Adrenal gland (tissue), 19 donors: ENCODE measurements at places on chromosomes 2 and 18.
A peak's percentile ranks its signal among the peaks of the same experiment; 100 is the strongest.

- no peaks in the 10 kb centered on the region for H3K27me3 ChIP-seq
- no peak overlapping the region for H3K4me3 ChIP-seq
- H3K27ac ChIP-seq = no peak overlapping the region
- no peaks in the 10 kb centered on the region for H3K36me3 ChIP-seq
- no peak for DNase-seq
Measured at GRCh38 chr2:147076634-147077033, 768.2 kb upstream of the ACVR2A start.

GRCh38 chr18:5066380-5066977, 130.6 kb downstream of the AKAIN1 start:
- DNase-seq = no peak
- H3K27ac ChIP-seq = no peak overlapping the region
- H3K4me3 ChIP-seq = no peak overlapping the region
- no peaks in the 10 kb centered on the region for H3K27me3 ChIP-seq
- no peaks in the 10 kb centered on the region for H3K4me1 ChIP-seq

DNA sequence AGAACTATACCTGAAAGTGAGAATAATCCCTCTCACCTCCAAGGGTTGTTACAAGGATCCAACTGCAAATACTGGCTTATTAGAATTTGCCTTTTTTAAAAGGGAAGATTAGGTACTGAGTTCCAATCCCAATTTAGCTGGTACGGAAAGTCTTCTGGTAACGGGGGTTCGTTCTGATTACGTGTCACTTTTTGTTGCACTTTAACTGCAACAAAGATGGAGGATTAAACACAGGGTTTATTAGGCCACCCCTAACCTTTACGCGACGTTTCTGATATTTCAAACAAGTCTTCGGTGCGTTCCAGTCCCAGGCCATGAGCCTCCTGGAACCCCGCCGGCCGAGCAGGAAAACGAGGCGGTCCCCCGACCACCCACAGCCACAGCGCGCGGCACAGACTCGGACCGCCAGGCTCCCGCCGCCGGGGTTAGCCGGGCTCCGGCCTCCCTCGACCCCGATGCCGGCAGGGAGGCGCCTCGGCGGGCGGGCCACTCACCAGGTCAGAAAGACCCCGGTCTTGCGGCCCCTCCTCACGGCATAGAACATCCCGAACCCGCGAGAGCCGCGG, 411 bp downstream of the RNASEH1 start:
- DNase-seq = no peak
- H3K36me3 ChIP-seq = no peaks in the 10 kb centered on the region
- peaks cover 7% of the 10 kb centered on the region for H3K4me1 ChIP-seq

- H3K27ac ChIP-seq = peak overlapping the region; percentile 9
- no peaks in the 10 kb centered on the region for H3K27me3 ChIP-seq
- no peaks in the 10 kb centered on the region for H3K36me3 ChIP-seq
- DNase-seq = no peak
Measured at GRCh38 chr18:2636126-2636631, 19.3 kb upstream of the SMCHD1 start.

DNA sequence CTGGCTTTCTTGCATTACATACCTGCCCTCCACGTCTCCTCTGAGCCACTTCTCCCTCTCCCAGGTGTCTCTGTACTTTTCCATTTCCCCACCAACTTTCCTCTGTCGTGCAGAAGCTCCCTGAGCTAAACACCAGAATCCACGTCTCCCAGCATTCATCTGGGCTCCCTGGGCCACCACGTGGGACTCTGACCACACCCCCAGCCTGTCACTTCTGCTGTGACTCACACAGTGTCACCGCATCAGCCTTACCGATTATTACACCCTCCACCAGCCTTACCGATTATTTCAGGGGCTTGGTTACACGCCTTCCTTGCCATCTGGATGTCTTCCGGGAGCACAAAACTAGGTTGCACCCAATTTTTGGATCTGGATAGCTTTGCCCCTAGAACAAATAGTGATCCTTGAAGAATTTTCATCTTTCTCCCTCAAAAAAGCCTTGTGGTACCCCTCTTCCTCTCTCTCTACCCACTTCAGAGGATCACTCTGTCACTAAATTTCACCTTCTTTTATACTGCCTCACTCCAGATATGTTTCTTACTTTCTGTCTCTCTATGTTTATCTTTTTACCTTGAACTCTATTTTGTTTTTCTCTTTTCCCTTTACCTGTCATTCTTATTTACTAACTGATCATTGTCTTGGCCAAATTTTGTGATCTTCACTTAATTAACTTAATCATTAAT, 136.9 kb upstream of the CAB39 start:
- no peaks in the 10 kb centered on the region for H3K36me3 ChIP-seq
- no peaks in the 10 kb centered on the region for H3K4me1 ChIP-seq
- H3K4me3 ChIP-seq = no peak overlapping the region
- no peaks in the 10 kb centered on the region for H3K27me3 ChIP-seq
- H3K27ac ChIP-seq = no peak overlapping the region
- no peak for DNase-seq

GRCh38 chr2:195168369-195168768, 488.7 kb upstream of the SLC39A10 start:
- DNase-seq = no peak
- no peaks in the 10 kb centered on the region for H3K27me3 ChIP-seq

- no peak overlapping the region for H3K27ac ChIP-seq
- DNase-seq = peak; percentile 6
- no peaks in the 10 kb centered on the region for H3K4me1 ChIP-seq
- H3K27me3 ChIP-seq = no peaks in the 10 kb centered on the region
Measured at GRCh38 chr2:191601060-191601459, 76.9 kb upstream of the NABP1 start.

DNA sequence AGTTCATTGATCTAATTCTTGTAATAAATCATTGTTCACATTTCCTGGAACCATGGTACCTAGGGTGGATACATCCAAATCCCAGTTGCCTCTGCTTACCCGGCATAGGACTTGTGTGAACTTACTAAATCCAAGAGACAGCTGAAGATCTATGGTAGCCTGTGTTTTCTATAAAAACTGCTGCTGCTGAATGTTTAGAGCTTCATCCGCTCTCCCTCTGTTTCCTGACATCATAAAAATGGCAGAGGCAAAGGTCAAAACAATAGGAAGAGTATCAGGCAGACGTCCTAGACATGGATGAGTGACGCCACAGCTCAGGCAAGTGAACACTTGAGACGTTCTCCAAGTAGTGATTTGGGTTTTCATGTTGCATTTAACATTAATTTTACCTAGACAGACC, 258.3 kb downstream of the ALPK2 start:
- no peak overlapping the region for H3K4me3 ChIP-seq
- no peak for DNase-seq
- no peaks in the 10 kb centered on the region for H3K27me3 ChIP-seq

DNA sequence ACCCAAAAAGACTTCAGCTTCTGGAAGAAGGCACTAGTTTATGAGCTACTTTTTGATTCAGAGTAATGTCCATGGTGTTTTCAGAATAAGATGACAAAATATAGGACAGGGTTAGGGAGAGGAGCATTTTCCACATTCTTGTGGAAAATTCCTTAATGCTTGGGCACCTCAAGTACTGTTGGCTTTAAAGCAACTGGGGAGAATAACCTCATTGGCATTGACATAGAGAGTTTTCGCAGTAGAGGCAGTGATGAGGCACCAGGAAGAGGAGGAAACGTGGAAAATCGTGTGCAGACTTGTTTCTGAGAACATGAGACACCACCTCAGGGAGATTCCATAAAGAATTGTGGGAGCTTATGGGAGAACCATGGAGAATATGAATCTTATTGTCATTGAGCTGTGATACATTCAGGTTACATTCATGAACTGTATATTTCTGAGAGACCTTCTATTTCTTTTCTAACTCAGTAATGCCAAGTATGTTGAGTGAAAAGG, 929.0 kb upstream of the NRXN1 start:
- no peaks in the 10 kb centered on the region for H3K36me3 ChIP-seq
- H3K27ac ChIP-seq = no peak overlapping the region
- no peak overlapping the region for H3K4me3 ChIP-seq
- no peaks in the 10 kb centered on the region for H3K27me3 ChIP-seq
- no peaks in the 10 kb centered on the region for H3K4me1 ChIP-seq
- no peak for DNase-seq

DNA sequence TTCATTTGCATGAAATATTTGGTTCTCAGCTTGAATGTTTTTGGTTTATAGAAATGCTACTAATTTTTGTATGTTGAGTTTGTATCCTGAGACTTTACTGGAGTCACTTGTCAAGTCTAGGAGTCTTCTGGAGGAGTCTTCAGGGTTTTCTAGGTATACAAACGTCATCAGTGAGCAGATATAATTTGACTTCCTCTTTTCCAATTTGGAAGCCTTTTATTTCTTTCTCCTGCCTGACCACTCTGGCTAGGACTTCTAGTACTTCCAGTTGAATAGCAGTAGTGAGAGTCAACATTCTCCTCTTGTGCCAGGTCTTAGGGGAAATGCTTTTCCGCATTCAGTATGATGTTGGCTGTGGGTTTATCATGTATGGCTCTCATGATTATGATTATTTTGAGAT, 55.4 kb upstream of the THUMPD2 start:
- H3K36me3 ChIP-seq = no peaks in the 10 kb centered on the region
- no peaks in the 10 kb centered on the region for H3K4me1 ChIP-seq
- no peaks in the 10 kb centered on the region for H3K27me3 ChIP-seq
- no peak for DNase-seq
- H3K4me3 ChIP-seq = no peak overlapping the region
- no peak overlapping the region for H3K27ac ChIP-seq

DNA sequence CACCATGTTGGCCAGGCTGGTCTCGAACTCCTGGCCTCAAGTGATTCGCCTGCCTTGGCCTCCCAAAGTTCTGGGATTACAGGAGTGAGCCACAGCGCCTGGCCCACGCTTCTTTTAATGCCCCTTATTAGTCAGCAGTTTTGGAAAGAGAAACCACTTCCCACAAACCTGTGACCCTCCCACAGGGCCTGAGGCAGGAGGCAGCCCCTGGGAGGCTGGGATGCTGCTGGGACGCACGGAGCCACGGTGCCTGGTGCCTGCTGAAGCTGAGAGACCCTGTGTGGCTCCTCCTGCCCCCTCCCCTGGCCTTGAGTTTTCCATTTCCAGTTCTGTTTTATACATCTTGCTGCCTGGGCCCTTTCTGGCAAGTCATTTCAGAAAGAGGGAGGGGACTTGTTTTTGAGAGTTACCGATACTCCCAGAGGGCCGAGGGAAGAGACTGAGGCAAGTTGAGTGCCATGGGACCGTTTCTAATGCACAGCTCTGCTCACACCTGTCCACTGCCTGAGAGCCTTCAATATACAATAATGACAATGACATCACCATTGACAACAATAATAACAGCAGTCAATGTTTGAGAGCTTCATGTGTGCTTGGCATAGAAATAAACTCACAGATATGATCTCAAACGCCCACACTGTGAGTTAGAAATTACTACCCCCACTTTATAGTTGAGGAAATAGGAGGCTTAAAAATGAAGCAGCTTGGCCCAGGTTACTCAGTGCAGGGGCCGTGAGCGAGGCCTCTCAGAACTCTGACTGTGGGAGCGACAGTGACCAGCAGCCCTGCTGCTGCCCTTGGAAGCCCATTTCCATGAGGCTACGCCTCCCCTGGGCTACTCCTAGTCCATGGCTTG, 78.1 kb upstream of the YWHAQ start:
- no peaks in the 10 kb centered on the region for H3K36me3 ChIP-seq
- no peak for DNase-seq
- H3K4me1 ChIP-seq = no peaks in the 10 kb centered on the region
- no peak overlapping the region for H3K4me3 ChIP-seq
- H3K27me3 ChIP-seq = no peaks in the 10 kb centered on the region
- no peak overlapping the region for H3K27ac ChIP-seq

DNA sequence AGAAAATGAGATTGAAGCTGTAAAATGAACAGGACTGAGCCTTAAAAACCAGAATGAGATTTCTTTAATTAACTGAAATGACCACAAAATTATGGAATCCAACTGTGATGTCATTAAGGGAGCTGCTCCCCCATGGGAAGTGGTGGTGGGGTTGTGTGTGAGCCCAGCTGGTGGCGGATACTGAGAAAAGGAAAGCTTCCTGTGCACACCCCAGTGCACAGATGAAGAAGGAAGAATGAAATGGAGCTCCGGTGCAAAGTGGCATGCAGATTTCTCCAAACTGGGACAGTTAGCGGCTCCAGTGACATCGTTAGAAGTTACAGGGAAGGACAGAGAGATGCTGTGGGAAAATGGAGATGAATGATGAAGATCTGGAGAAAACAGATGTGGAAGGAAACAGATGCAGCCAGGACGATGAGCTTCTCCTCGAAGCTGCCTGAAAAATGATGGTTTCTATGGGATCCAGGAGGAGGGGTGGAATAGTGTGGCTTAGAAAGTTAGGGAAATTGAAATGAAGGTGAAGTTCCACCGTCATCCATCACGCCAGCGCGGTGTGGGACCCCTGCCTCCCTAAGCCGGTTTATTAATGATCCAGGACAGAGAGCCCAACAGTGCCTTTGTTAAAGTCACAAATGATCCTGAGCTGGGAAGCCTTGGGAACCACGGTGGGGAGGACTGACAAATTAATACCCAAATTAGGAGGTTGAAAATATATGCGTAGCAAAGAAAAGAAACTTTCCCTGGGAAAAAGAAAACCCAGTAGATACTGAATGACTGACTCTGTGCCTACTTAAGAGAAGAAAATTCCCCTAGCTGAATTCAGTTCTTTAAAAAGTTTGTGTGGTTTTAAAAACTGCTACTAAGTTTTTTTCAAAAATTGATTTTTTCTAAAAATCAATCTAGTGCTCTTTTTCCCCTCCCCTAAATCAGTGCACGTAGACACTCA, 77.2 kb downstream of the TSN start:
- H3K4me1 ChIP-seq = no peaks in the 10 kb centered on the region
- DNase-seq = no peak
- H3K36me3 ChIP-seq = no peaks in the 10 kb centered on the region
- no peaks in the 10 kb centered on the region for H3K27me3 ChIP-seq

- no peaks in the 10 kb centered on the region for H3K27me3 ChIP-seq
- H3K36me3 ChIP-seq = no peaks in the 10 kb centered on the region
- DNase-seq = no peak
- peak overlapping the region; percentile 73 for H3K4me3 ChIP-seq
Measured at GRCh38 chr2:100416397-100416934, 1.0 kb downstream of the CHST10 start.

GRCh38 chr2:118232391-118232790, 144.1 kb downstream of the INSIG2 start:
- DNase-seq = no peak
- no peak overlapping the region for H3K4me3 ChIP-seq
- H3K27ac ChIP-seq = no peak overlapping the region

GRCh38 chr18:12911025-12911928, 27.2 kb upstream of the PTPN2 start:
- DNase-seq = no peak
- no peaks in the 10 kb centered on the region for H3K4me1 ChIP-seq
- H3K27ac ChIP-seq = no peak overlapping the region

- H3K4me1 ChIP-seq = no peaks in the 10 kb centered on the region
- no peaks in the 10 kb centered on the region for H3K36me3 ChIP-seq
- no peaks in the 10 kb centered on the region for H3K27me3 ChIP-seq
- H3K4me3 ChIP-seq = no peak overlapping the region
Measured at GRCh38 chr2:237361194-237362004, 52.6 kb downstream of the COL6A3 start.

- no peak overlapping the region for H3K27ac ChIP-seq
- peak; percentile 3 for DNase-seq
- H3K36me3 ChIP-seq = no peaks in the 10 kb centered on the region
- no peaks in the 10 kb centered on the region for H3K4me1 ChIP-seq
Measured at GRCh38 chr18:79862562-79862961, 64.8 kb downstream of the KCNG2 start.

GRCh38 chr2:119308793-119309330, 57.8 kb downstream of the C2orf76 start:
- no peak overlapping the region for H3K27ac ChIP-seq
- no peaks in the 10 kb centered on the region for H3K4me1 ChIP-seq
- H3K4me3 ChIP-seq = no peak overlapping the region
